ENCODE measurements at places on chromosomes 2 and 18.

DNA sequence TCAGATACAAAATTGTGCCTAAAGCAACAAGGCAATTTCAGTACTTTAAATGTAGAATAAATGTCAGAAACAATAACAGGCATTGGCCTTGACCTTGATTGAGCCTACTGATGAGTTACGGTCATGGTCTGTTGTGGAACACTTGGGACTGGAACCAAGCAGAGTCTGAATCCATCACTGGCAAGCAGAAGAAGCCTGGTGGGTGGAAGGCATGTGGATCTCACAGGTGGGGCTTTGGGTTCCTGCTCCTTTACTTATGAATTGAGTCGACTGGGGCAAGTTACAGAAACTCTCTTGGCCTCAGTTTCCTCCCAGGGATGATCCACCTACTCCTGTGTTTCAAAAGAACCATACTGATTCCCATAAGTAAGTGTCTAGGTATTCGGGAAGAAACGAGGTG is 102.3 kb downstream of the KCNF1 start:
- DNase-seq, result no peak

DNA sequence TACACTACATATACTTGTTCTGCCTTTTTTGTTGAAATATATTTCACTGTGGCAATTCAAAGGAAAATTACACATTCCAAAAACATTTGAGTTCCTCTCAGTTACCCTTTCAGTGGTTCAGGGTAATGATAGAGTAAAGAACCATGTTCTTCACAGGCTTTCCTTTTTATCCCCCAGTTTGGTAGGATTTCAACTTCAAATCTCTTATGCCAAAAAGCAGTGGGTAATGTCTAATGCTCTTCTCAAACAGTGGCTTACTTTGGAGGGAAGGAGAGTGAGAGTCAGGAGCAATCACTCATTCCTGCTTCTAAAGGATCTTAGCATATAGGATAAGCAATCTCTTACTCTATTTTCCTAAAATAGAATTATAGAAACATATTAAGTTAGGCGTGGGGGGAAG is 290.6 kb downstream of the ZEB2 start:
- no peak for DNase-seq

- no peak for DNase-seq
Observed at GRCh38 chr2:238042849-238043584, 17.8 kb upstream of the SCLY start.

DNA sequence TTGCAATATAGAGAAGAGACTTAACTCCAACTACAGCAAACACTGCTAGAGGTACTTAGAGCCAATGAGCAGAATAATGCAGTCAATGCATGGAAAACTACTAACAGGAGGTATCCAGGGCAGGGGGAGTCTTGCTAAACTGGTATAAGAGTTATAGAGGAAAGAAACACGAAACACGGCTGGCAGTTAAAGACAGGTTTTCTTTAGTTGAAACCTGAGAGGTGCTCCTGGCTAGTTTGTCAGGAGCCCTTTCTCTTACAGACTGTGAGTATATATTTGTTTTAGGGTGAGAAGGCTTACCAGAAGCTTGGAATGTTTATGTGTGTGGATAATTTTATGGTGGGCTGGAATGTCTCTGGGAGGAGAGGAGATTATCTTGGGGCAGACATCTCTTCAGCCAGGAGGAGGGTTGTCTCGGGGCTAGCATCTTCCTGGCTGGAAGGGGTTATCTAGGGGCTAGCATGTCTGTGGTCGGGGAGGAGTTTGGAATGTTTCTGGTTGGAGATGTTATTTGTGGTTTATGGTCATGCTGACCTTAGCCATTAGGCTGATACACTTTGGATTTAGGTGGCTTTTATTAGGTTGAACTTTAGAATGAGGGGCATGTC is 1048.8 kb downstream of the DPP10 start:
- no peak for DNase-seq

GRCh38 chr2:209501579-209501978 is 77.7 kb downstream of the MAP2 start:
- no peak for DNase-seq

GRCh38 chr18:59878644-59879043 is 21.2 kb upstream of the PMAIP1 start:
- no peak for DNase-seq

DNA sequence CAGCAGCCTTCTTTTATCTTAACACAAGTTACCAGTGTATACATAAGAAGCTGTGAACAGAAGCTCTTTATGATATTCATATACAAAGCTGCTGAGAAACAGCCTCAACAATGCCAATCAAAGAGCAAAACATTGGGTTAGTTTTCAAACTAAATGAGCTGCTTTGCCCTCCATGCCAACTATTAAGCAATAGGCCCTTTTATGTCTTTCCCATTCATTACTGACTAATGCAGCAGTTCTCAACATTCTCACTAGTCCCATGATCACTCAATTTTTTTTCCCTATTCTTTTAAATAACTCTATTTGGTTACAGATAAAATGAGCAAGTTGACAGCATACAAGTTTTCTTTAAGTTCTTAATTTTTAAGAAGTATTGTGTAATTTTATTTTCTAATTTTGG is 57.9 kb upstream of the FRZB start:
- no peak for DNase-seq

DNA sequence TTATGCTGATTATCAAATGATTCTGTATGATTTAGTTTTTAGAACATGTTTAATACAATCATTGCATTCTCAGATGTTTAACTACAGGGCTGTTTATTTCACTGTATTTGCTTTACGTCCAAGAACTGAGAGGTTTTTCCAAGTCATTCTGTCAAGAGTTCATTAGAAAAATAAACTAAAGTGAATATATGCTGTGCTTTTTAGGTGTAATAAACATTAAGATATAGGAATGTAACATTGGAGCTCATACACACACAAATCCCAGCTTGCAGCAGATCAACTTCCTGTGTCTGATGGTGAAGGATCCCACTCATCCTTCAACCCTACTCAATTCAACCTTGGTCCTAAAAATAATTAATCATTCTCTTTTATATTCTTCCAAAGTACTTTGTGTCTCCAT is 285.0 kb downstream of the AFF3 start:
- DNase-seq, result no peak

DNA sequence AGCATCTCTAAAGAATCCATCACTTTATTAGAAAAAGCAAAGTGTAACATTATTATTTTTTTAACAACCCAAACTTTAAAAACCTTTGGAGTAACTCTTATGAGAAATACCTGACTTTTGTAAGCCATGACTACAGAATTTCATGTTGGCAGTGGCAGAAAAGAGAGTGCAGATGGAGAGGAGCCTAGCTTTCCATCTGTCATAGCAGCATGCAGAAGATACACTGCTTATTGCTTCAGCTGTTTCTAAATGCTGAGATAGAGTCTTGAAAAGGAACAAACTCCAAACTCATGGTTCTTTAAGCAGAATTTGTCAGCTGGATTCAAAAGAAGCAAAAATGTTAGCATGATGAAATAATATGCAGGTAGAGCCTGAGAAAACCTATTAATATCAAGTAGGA is 1130.3 kb downstream of the DPP10 start:
- no peak for DNase-seq

DNA sequence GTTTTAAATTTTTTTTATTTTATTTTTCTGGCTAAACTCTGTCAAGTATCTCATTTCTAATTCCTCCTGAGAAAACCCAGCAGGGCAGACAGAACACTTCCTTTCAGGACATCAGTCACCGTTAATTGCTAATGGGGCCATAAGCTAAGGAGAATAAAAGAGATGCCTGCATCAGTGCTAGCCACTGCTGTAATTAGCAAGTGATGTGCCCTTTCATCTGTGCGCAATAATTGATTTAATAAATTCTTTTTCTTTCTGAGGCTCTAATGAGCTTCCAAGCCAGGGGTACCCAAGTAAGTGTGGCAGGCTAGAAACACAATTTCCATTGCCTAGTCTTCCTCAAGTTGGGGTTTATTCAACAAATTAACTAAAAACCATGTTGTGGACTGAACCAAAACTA is 65.5 kb downstream of the SLC9A4 start:
- DNase-seq, result no peak

DNA sequence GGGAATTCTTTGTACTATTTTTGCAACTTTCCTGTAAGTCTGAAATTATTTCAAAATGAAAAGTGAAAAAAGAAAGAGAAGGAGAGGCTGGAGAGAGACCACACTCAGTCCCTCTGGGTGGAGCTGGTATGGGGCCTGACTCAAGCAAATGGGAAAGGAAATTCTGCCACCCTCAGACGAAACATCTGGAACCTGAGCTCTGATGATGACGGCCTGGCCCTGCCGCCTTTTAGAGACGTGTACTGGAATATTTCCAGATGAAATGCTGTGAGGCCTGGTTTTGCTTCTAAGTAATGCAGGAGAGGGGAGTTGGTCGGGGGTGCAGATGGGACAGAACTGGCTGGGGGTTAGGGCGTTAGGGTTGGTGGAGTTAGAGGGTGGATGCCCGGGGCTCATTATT is 57.4 kb upstream of the GLI2 start:
- DNase-seq, result no peak

Data from stimulated activated CD8-positive, alpha-beta memory T cell treated with anti-CD3 and anti-CD28 coated beads, Interleukin-4, amount 100 ng/mL, for 4 hours (primary cell).